Activated CD4-positive, alpha-beta T cell treated with anti-CD3 and anti-CD28 coated beads for 24 hours (primary cell): ENCODE measurements at places on chromosomes 16 and 17.

DNA sequence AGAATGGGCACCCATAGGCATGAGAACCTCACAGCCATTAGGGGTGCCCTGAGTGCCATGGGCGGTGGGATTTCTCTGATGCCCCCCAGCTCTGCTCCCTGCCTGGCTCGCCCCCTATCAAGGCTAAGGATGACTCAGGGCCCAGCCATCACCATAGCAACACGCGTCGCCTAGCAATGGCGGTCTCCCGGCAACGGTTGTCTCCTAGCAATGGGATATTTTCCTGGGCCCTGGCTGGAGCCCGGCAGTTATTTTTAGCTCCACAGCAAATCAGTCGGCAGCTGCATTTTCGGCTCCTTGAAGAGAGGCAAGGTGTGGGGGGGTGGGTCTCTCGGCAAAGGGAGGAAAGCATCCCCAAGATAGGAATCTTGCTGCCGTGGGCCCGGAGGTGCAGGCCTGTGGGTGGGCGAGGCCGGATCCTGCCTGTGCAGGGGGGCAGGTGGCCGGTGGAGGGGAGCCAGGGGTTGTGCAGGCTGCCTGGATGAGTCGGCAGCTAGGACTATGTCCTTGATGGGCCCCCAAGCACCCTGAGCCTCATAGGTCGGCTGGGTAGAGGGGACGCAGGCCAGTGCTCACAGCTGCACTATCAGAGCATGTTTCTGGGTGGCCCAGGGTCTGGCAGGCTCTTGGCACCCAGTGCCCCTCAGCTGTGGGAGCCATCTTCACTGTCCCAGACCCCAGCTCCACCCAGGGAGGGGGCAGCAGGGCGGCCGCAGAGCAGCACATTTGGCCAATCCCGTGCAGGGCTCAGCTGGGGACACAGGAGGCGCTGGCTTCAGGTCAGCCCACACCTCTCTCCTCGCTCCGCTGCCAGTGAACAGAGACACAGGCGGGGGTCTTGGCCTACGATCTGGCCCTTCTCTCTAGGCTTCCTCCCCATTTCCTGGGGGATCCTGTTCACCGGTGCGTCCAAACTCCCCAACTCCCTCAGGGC, 4.2 kb upstream of the FBXL16 start:
- DNase-seq: no peak

GRCh38 chr17:65027305-65027704, 29.2 kb downstream of the GNA13 start:
- peak; percentile 38 for DNase-seq

DNA sequence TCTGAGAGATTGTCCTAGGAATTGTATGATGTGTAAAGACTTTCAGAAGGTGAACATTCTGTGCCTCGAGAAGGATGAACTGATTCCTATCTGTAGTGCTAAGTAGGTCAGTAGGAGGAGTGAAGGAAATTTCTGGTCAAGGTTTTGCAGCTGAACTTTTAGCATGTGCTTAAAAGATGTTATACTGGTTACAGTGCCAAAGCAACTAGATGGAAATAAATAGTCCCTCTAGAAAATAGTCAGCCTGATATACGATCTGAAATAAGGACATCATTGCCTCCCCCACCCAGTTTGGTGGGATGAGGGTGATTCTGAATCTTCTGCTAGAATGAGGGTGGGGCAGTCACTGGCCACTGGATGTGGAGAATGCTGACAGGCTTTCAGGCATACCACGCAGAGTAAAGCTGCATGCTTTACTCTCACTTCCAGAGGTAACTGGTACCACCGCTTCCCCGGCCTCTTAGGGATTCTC, 57.2 kb upstream of the VPS4A start:
- no peak for DNase-seq

- DNase-seq: no peak
Observed at GRCh38 chr16:87338155-87338765, 21.1 kb upstream of the C16orf95 start.

- no peak for DNase-seq
Observed at GRCh38 chr16:11410376-11411058, 65.3 kb downstream of the RMI2 start.

- DNase-seq: peak; percentile 4
Observed at GRCh38 chr17:43832168-43832975, 574 bp downstream of the MPP3 start.

DNA sequence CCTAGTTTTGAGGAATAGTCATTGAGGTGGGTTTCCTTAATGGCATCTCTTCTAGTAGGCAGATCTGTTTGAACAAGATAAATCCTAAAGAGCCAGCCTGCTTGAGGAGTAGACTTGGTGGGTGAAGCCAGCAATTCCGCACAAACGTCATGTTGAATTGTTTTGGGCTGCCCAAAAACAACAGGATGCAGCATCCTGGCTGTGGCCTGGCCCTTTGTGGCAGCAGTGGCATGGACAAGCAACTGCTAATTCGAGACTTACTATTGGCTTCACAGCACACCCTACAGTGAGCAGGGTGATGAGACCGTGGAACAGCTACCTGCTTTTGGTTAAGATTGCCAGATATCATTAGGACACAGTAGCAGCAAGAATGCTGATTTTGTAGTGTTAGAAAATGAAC, 9.3 kb upstream of the VPS4A start:
- DNase-seq: no peak

GRCh38 chr17:1179818-1180742, at the start of gene ABR:
Gene ABR, minus strand, starts transcription at chr17:1179981. Its CDS starts 254 bp downstream, at chr17:1179727.
- no peak for DNase-seq

DNA sequence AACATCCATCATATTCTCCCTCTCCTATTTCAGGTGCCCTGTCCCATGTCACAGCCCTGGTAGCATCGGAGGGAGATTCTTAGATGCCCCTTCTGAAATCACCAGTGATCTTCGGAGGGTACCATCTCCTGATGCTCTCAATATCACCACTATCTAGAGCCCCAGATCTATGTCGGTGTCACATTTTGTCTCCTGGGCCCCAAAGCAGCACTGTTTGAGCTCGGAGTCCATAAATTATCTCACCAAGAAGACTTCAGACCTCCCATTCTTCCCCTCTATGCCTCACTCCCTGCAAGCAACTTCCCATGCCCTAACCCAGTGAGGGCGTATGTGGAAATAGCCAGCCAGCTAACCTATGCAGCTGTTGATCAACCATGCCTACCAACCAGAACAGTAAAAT, 51.5 kb upstream of the NLK start:
- no peak for DNase-seq

- DNase-seq: no peak
Observed at GRCh38 chr17:77148077-77148939, 7.5 kb downstream of the SEC14L1 start.

DNA sequence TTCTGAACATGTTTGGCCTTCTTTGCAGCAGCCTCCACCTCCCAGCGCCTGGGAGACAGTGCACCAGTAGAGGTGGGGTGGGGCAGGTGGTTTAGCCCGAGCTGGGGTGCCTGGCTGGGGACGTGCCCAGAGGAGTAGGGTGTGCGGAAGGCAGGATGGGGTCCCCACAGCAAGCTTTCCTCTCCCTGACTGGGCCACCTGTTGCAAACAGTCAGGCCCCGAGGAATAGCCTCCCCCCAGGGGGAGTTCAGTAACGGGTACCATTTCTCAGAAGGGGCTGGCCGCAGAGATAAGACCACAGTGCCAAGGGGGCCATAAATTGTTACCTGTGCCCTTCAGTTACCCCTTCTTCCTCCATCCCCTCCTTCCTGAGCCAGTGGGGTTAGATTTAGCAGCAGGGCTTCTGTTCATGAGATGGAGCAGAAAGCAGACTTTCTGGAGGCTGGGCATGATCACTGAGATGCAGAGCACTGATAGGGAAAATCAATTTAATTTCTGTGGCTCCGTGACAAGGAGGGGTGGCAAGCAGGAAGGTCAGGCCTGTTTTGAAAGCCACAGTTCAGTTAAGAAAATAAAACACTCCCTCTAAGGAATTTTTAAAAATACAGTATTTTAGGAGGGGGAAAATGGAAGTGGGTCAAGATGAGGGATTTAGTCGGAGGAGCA, 181.9 kb downstream of the MSI2 start:
- no peak for DNase-seq

GRCh38 chr17:77396610-77397009, 255.8 kb downstream of the SEC14L1 start:
- no peak for DNase-seq

- DNase-seq: no peak
Observed at GRCh38 chr17:27522028-27522635, 65.9 kb downstream of the KSR1 start.

GRCh38 chr17:14919631-14920213, 345.4 kb downstream of the PMP22 start:
- DNase-seq: no peak

GRCh38 chr17:7893187-7893880, 4.7 kb downstream of the CHD3 start:
- no peak for DNase-seq
